ENCODE measurements at places on chromosomes 7 and 10. TPM values are rescaled to one million over a fixed set of nuclear protein-coding genes. Genes with fewer than 3 reads are reported as not detected.

The CYP2E1 gene
- total RNA-seq: 24.1 TPM

The OPALIN gene
- total RNA-seq: not detected

GRCh38 chr10:64174666-64175255 is 653.6 kb downstream of the REEP3 start:
- DNase-seq: no peak

DNA sequence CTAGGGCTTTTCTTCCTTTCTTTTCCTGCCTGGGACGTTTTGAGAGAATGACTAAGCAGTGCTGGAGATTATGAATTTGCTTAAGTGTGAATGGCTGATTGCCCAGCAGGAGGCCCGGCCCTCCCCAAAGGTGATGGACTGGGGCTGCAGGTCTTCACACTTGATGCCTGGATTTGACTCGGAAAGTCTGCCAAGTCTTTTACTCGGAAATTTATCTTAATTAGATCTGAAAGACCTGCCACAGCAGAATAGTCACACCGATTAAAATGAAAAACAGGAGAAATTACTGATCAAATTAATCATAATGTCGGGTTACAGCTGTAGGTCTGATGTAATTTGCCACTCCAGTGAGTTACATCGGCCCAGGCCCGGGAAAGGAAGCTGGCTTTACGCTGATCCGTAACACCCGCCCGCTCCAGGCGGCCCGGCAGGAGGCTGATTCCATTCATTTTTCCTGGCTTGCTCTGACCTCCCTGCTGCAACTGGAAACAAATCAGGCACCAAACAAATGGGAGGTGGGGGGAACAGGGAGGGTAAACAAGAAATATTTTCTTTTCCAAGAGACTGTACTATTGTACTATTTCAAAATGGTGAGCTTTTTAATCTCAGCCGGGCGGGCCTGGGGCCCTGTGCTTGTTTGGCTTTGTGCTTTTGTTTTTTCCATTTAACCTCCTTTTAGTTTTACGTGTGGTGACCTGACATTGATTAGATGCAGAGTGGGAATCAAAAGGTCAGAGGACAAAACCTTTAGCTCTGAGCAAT is 212.4 kb upstream of the YAE1 start:
- no peak for DNase-seq

DNA sequence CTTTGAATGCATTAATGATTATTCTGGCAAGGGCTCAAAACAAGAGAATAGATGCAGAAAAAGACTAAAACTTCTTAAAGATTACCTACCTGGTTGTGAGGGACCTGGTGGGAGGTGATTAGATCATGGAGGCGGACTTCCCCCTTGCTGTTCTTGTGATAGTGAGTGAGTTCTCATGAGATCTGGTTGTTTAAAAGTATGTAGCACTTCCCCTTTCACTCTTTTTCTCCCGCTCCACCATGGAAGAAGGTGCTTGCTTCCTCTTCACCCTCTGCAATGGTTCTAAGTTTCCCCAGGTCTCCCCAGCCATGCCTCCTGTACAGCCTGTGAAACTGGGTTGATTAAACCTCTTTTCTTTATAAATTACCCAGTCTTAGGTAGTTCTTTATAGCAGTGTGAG is 226.6 kb downstream of the ARHGAP12 start:
- DNase-seq: no peak

GRCh38 chr10:93612311-93612710 is at the start of gene PDE6C:
Gene PDE6C (plus strand): TSS chr10:93612537. CDS start chr10:93612726, 189 bp downstream.
- DNase-seq: no peak
